ENCODE measurements at places on chromosomes 12 and 14.

DNA sequence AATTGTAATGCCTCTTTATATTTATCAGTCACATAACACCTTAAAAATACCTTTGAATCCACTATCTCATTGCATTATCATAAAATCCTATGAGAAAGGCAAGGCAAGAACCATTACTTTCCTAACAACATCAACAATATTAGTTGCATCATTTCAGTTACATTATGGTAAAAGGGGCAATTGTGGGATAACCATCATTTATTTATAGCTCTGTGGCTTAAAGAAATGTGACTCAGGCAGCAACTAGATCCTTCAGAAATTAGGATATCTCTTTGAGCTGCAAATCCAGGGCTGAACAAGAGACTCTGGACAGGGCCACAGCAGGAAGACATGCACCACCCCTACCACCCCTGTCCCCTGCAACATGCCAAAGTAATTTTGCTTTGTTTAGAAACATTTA, 36.4 kb downstream of the EPS8 start:
- no peak for DNase-seq

DNA sequence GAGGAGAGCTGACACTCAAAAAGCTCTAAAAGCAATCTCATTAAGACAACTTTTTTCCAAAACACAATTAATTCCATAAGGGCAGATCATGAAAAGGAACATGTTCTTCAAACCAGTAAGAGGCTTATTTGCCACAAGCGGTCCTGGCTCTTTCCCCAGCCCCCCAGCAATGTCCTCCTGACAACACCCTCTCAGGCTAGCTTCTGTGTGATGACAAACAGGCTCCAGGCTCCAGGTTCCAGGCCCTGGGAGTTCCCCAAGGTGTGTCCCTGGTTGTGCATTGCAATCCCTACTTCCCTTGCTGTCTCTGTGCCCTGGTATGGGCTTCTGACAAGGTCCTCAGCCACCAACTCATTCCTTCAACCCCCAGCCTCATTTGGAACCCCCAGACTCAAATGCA, 8.9 kb downstream of the HVCN1 start:
- DNase-seq: no peak

- no peak for DNase-seq
Observed at GRCh38 chr14:64123241-64123822, 170.8 kb downstream of the ESR2 start.

DNA sequence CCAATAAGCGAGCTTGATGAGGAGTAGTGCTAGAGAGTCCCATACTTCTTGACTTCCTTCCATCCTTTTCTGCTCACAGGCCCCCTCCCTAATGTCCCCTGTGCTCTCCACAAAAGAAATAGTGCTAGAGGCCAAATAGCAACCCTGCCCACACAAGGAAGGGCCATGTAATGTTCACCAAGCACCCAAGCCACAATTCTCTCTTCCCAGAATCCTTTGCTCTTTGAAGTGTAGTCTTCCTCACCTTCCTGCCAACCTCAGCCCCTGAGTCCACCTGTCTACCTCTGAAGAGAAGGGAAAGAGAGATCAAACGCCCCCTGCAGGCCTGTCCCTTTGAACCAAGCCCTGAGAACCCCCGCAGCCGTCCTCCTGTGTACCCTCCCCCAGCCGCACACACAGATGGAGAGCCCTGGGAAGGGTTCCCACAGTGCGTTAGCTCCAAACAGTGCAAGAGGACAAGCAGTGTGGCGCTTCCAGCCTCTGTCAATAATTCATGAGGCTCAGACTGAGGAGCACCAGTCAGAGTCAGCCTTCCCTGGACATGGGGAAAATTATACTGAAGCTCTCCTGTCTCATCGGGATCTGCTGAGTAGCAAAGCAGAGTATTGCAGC, 1.9 kb upstream of the DHRS4 start:
- DNase-seq: no peak

GRCh38 chr12:46461907-46462640, 89.5 kb upstream of the SLC38A2 start:
- DNase-seq: no peak

- no peak for DNase-seq
Observed at GRCh38 chr12:6362403-6362802, 13.0 kb downstream of the SCNN1A start.

GRCh38 chr14:53350429-53350828, 197.3 kb upstream of the DDHD1 start:
- DNase-seq: no peak

GRCh38 chr12:13223941-13224340, 27.4 kb downstream of the EMP1 start:
- DNase-seq: no peak

DNA sequence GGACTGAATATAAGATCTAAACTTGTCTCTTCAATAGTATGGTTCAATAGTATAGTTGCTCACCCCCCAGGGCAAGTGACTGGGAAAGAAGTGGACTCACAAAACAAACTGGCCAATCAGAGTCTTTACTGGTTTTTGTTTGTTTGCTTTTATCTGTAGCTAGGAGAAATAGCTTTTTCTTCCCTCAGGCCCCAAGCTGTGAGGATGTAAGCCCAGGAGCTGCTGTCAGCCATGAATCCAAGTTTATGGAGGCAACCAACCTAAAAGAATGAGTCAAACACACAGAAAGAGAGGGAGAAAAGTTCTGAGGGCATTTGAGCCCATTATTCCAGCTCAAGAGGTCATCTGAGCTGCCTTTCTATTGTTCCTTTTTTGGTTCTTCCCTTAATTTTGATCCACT, 375.3 kb downstream of the BCAT1 start:
- no peak for DNase-seq

Measured in bone marrow (tissue), 2 donors.